ENCODE measurements at places on chromosomes 7 and 10. TPM values are rescaled to one million over a fixed set of nuclear protein-coding genes. Genes with fewer than 3 reads are reported as not detected.

Gene VENTX
- 1.1 TPM for total RNA-seq

DNA sequence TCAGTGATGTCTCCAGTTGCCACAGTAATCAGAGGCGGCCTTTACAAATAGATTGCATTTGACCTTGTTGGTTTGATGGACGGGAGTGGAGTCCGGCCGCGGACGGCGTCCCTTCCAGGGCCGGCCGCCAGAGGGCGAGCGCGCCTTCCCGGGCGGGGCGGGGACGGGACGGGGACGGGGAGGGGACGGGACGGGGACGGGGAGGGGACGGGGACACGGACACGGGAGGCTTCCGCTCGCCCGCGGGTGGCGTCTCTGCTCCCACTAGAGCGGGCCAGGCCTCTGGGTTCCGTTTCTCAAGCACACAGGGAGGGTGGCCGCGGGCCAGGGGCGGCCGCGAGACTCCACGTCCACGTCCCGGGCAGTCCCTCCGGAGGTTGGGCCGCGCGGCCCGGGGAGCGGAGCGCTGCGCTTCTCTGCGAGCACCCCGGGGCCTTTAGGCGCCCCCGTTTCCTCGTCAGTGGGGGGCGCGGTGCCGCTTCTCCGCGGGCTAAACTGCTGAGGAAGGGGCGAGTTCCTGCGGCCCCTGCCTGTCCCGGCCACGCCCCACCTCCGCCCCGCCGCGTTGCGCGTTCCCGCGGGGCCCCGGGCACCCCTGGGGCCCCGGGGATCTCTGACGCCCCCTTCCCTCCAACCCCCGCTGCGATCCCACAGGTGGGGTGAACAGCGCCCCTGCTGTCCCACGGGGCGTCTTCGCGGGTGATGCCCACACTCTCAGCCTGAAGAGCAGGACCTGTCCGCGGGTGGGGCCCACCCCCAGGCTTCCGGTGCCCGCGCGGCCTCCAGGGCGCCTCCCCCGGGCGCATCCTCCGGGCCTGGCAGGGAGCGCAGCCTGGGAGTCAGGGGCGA lies 84.2 kb upstream of the MKI67 start:
- H3K27me3 ChIP-seq: no peaks in the 10 kb centered on the region
- peaks cover 6% of the 10 kb centered on the region for H3K4me1 ChIP-seq
- peak overlapping the region; percentile 65 for H3K4me3 ChIP-seq
- no peaks in the 10 kb centered on the region for H3K36me3 ChIP-seq
- peak; percentile 81 for DNase-seq

DNA sequence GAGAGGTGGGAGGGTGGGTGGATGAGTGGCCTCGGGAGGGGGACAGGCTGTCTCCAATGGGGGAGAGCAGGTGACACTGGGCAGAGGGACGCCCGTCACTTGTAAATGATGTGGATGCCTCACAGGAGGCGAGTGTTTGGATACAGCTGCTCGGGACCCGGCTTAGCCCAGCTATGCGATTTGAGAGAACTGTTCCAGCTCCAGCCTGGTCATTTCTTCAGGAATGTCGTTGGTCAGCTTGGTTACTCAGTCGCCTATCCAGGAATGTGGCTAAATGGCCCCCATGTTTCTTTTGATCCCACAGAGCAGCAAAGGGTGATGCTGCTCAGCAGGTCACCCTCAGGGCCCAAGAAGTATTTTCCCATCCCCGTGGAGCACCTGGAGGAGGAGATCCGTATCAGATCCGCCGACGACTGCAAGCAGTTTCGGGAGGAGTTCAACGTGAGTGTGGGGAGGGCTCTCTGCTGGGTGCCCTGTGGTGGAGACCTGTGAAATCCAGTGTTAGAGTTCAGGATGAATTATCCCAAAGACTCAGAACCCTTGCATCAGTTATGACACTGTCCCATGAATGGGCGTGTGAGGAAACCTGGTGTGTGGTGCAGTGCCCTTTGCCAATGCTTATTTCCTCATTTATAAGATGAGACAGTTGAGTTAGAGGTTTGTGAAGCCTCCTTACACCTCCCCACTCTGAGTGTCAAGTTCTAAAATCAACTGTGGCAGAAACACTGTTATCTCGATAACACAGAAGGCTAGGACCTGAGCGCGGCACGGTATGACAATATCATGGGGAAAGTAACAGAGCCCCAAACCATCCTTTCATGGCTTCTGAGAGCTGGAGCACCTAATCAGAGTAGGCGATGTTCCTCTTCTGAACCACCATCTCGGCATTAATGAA lies 76.8 kb downstream of the MKI67 start:
- peak overlapping the region; percentile 32 for H3K4me3 ChIP-seq
- no peaks in the 10 kb centered on the region for H3K4me1 ChIP-seq
- H3K27me3 ChIP-seq: no peaks in the 10 kb centered on the region
- no peaks in the 10 kb centered on the region for H3K36me3 ChIP-seq
- peak; percentile 53 for DNase-seq

DNA sequence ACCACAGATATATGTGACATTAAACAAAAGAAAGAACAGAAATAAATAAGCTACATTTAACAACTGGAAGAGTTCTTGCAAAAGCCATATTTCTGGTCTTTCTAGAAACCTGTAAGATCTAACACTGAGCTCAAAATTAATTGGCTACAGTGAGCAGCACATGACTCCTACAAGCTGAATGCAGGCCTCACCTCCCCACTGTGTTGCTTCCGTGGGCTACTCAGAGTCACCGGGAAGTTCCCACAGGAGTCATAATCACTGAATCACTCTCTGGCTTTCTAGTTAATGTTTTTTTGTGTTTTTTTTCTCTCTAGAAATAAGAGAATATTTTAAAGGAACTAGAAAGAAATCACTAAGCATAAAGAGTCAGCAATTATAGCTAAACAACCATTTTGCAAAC lies 10.2 kb upstream of the MRPS24 start:
- H3K27me3 ChIP-seq: no peaks in the 10 kb centered on the region
- H3K36me3 ChIP-seq: peaks cover 16% of the 10 kb centered on the region
- H3K4me1 ChIP-seq: no peaks in the 10 kb centered on the region
- no peak overlapping the region for H3K4me3 ChIP-seq
- H3K27ac ChIP-seq: no peak overlapping the region

Gene RAMP3
- total RNA-seq: 40.9 TPM

DNA sequence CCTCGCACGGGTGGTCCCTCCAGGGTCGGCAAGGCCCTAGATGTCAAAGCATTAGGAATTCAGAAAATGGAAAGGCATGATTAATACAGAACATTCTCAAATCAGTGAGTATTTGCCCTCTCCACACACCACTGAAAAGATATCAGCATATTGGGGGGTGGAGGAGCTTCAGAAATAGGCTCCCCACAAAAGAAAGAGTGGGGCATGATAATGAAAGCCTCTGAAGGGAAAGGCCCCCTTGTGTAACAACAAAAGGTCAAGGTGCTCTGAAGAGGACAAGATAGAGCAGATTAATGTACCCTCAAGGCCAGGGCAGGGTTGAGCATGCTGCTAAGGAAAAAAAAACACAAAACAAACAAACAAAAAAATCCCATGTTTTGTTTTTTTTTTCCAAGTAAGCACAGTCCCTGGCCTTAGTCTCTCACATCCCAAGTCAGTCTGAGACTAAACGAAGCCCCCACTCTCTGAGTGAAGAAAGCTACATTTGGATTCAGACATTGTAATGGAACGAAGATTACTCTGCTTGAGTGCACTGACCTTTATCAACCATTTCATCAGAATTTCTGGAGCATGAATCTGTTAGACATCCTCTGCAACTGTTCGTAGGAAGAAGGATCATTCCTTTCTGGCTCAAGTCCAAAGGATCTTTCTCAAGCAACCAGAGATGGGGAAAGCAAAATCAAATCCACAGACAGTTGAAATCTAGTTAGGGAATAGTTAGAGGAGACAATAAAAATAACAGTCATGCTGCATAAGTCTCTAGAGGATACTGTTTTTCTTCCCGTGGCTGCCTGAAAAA lies 27.4 kb upstream of the DGKI start:
- H3K4me1 ChIP-seq: peaks cover 55% of the 10 kb centered on the region
- no peaks in the 10 kb centered on the region for H3K27me3 ChIP-seq
- H3K4me3 ChIP-seq: no peak overlapping the region
- DNase-seq: no peak
- H3K27ac ChIP-seq: peak overlapping the region; percentile 39
- no peaks in the 10 kb centered on the region for H3K36me3 ChIP-seq

- no peak for DNase-seq
- H3K27me3 ChIP-seq: no peaks in the 10 kb centered on the region
- no peak overlapping the region for H3K27ac ChIP-seq
- no peak overlapping the region for H3K4me3 ChIP-seq
Measured at GRCh38 chr10:6528198-6528950, 51.7 kb downstream of the PRKCQ start.

DNA sequence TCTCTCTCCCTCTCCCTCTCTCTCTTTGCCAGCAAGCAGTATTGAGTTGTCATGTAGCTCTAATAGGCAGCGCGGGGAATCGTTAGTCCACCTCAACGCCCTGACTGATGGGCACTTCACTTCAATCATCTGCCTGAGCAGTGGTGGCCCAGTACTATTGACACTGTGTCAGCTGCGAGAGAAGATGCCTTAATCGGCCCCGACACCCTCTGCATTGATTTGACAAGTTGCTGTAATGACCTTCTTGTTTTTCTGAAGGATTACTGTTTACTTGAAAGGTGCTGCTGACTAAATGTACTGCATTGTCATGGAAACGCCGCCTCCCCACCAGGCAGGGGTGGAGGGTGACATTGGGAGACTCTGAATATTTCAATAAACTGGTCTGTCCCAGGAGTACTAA lies 913.8 kb downstream of the KCNMA1 start:
- no peak overlapping the region for H3K4me3 ChIP-seq
- no peak overlapping the region for H3K27ac ChIP-seq
- H3K27me3 ChIP-seq: no peaks in the 10 kb centered on the region
- DNase-seq: no peak

DNA sequence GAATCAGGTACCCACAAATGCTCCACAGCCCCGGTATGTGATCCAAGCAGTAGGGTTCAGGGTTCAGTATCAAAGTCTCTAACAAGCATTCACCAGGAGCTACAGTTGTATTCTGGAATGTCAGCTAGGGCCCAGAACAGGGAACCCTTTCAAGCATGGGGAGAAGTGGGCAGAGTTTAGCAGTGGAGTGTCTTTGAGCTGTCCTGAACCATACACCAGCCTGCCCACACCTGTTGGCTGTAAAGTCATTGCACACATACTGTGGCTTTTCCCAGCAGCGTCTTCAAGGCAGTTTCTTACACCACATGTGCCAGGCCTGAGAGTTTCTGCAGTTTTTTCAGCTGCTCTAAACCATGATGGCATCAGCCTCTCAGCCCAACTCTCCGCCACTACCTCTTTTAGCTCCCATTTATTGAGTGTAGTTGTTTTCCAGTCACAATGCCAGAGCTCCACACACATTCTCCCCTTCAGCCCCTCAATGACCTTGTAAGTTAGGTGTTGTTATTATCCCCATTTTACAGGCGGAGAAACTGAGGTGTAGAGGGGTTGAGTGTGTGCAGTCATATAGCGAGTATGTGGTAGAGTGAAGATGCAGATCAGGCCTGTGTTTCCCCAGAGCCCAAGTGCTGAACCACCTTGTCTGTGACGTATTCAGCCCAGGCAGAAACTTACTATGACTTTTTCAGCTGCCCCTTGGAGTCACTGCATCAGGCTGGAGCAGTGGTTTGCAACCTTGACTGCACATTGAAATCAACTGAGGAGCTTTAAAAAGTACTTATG lies 83.1 kb downstream of the CHN2 start:
- no peak for DNase-seq
- H3K27me3 ChIP-seq: no peaks in the 10 kb centered on the region
- H3K36me3 ChIP-seq: no peaks in the 10 kb centered on the region
- H3K4me3 ChIP-seq: no peak overlapping the region

DNA sequence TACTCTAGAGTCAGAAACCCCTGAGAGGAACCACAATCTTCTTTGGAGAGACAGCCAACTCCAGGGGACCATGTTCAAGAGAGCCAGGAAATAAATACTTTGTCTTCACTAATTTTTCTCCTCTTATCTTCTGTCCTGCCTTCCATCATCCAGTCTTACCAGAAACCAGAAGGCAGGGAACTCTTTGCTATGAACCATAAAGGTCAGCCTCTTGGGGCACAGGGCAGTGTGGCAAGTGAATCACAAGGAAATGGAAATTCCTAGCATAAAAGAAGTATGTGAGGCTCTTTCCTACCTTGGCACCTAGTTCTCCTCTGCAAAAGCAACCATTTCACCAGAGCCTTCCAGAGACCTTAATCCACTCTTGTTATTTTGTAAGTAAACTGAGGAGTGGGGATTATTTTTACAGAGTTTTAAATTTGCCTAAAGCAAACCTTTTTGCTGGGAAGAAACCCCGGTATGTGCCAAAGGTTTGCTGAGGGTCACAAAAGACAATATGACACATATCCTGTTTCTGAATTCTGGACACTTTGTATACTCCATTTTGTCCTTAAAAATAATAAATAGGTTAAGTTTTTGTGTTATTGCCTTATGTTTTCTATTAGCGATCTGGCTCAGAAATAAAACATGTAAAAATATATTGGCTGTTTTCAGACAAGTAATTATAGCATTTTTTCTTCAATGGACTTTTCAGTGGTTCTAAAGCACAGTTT lies 87.1 kb downstream of the ADAM22 start:
- no peaks in the 10 kb centered on the region for H3K27me3 ChIP-seq
- H3K4me1 ChIP-seq: no peaks in the 10 kb centered on the region
- no peak for DNase-seq
- H3K36me3 ChIP-seq: no peaks in the 10 kb centered on the region

Gene OR2A5
- total RNA-seq: not detected

Gene KEL
- total RNA-seq: not detected

DNA sequence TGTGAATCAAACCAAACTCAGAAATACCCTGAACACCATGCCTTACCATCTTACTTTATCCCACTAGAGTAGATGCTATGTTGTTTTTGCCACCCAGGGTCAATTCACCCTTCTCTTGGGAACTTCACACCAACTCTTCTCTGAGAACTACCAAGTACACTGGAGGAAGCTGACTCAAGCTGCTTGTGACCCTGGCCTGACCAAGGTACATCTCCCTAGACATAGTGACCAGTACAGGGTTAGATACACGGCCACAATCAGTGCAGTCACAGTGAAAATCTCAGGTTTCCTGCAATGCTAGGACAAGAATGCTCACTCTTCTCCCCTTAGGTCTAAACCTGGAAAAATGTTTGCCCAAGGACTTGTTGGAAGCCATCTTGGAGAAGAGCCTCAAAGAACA lies 31.8 kb downstream of the EZH2 start:
- no peaks in the 10 kb centered on the region for H3K27me3 ChIP-seq
- H3K4me3 ChIP-seq: no peak overlapping the region
- DNase-seq: no peak
- H3K36me3 ChIP-seq: no peaks in the 10 kb centered on the region
- no peaks in the 10 kb centered on the region for H3K4me1 ChIP-seq
- H3K27ac ChIP-seq: no peak overlapping the region

Measured in sigmoid colon (tissue), 7 donors.